NCI-H774 (cell line): ENCODE measurements at places on chromosomes 3 and 15.
A peak's percentile ranks its signal among the peaks of the same experiment; 100 is the strongest.

- peak; percentile 74 for DNase-seq
Measured at GRCh38 chr3:128075522-128076482, 23.6 kb downstream of the SEC61A1 start.

GRCh38 chr15:66864086-66864830 is 162.2 kb downstream of the SMAD6 start:
- no peak for DNase-seq

GRCh38 chr3:69850849-69851248 is 111.6 kb downstream of the MITF start:
- DNase-seq: no peak

DNA sequence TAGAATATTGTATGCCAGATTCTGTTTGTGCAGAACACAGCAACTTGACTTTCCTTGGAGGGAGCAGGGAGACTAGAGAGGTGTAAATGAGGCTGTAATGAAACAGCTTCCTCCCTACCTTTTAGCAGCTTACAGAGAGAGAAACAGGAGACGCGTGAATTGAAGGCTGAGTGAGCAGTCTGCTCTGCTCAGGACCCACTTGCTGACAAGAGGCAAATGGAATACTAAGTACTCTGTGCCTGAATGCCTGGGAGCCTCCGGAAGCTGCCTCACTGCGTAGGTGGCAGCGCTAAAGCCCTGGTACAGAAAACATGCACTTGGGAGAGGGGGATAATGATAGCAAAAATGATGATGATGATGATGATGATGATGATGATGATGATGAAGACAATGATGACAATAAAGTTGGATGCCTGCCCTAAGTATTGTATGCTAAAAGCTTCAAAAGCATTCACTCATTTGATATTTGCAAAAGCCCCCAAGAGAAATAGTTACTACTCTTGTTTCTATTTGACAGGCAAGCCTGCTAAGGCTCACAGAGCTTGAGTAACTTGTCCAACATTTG is 548.9 kb downstream of the NTRK3 start:
- DNase-seq: no peak

DNA sequence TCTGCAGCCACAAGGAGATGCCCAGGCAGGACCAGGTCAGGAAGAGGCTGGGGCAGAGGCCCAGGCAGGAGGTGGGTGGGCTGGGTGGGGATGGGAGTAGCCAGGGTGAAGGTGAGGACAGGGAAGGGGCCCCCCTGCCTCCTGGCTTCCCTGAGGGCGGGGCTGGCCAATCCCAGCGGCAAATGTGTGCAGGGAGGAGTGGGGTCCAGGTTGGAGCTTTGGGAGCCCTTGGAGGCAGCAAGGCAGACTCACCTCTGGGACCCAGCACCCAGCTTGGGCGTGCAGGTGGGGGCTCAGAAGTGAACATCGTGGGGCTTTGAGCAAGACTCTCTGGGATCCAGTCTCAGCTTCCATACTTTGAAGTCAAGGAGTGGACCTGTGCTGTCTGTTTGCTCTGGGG is 25.2 kb downstream of the GP9 start:
- DNase-seq: no peak

- DNase-seq: no peak
Measured at GRCh38 chr15:53447053-53447574, 312.3 kb downstream of the WDR72 start.

DNA sequence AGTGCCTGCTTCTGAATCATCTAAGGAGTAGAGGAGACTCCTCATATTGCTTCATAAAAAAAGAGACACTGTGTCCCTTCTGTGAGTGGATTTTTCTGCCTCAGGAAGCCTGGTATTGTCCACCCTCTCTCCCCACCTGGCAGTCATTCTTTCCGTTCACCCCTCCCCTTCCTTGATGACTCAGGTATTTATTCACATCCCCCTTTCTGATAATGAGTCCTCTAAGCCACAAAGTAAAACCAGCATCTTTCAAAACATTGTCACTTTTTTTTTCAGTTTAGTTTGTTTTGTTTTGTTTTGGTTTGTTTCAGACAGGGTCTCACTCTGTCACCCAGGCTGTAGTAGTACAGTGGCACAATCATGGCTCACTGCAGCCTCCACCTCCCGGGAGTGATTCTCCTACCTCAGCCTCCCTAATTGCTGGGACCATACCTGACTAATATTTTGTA is 65.2 kb upstream of the UBE2E1 start:
- no peak for DNase-seq

GRCh38 chr3:129512595-129512994 is 15.8 kb upstream of the RHO start:
- DNase-seq: no peak

DNA sequence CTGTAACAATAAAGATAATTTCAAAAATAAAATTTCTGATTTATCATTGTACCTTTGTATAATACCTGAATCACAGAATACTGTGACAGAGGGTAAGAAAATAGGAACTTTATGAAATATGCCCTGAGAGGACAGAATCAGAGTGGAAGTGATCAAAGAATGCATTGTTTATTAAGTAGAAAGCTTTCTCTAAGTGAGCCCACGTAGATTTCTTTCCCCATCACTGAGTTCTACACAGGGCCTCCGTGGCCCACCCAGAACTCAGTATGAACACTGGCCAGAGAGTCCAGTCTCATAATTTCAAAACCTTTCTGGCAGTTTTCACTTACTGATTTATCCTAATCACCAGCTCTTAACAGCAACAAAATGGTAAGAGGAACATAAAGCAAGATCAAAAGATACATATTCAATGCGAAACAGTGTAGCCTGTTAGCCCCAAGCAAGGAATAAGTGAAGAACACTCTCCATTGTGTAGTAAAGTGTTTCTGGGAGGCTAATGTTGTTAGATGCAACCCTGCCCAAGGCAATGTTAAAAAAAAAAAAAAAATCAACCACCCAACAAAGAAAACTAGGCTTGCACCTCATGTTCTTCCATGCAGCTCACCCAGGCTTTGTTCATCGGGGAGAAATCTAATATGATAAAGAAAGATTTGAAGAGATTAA is 341.3 kb downstream of the LSAMP start:
- no peak for DNase-seq
